ENCODE measurements at places on chromosomes 6 and 20.

- no peak for DNase-seq
Measured at GRCh38 chr6:157429248-157429647, 48.3 kb downstream of the ZDHHC14 start.

DNA sequence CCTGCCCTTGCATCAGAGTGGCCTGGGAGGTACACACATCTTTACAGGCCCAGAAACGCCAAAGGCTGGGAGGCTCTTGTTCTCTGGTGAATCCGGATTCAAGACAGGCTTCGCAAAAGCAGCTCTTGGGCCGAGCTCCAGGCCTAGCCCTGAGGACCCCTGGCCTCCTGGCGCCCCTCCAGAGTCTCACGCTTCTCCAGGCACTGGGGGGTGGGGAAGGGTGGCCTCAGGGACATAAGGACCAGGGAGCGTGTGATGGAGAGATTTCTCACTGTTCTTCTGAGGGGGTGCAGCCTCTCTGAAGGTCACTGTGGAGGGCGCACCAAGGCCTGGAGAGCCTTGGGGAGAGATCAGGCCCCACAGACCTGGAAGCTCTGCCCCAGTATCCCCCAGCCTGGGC lies 349.2 kb downstream of the ZFAND3 start:
- no peak for DNase-seq

- no peak for DNase-seq
Measured at GRCh38 chr6:3618642-3619041, 132.9 kb downstream of the PXDC1 start.

GRCh38 chr20:35263532-35264341 lies 14.2 kb downstream of the MMP24OS start:
- no peak for DNase-seq

- DNase-seq = no peak
Measured at GRCh38 chr6:40743690-40744446, 156.7 kb upstream of the LRFN2 start.

- DNase-seq = no peak
Measured at GRCh38 chr6:22008248-22008836, 288.5 kb downstream of the PRL start.

DNA sequence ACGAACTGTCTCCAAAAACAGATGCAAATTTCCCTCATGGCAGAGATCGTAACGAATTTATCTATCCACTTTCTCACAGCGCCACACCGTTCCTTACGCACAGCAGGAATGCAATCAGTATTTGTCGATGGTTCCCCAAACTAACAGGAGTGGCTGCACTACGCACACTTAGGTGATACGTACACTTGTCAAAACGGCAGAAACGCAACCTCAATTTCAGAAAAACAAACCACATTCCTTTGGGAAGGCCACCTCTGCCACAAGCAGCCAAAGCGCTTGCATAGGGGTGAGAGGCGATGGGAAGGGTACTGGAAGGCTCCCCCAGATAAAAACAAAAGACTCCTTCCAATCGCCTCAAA lies 638 bp downstream of the MDN1 start:
- no peak for DNase-seq

DNA sequence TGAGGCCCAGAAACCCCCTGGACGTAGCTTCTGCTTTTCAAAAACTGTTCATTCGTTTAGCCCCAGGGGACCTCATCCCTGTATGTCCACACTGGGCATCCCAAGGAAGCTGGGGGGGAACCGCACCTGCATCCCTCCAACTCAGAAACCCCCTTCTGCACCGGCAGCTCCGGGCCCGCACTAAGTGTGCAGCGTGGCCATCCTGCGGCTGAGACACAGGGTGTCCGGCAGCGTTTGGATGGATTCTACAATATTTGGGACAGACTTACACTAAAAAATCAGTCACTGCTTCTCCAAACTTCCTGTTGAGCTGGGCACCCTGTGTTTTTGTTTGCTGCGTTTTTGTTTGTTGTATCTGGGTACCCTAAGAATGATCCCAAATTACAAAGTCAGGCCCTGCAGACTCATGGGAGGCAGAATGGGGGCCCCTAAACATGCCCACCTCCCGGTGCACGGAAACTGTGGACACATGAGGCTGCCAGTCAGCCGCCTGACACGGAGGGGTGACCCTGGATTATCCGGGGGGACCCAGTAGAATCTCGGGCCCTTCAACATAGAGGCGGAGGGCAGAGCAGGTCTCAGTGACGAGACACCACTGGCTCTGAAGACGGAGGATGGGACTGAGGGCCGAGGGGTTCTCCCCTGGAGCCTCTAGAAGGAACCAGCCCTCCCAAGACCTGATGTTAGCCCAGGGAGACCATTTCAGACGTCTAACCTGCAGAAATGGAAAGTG lies 88.2 kb upstream of the BHLHE23 start:
- DNase-seq = no peak

- no peak for DNase-seq
Measured at GRCh38 chr6:110574817-110575216, 98.4 kb upstream of the SLC22A16 start.

- no peak for DNase-seq
Measured at GRCh38 chr6:41967312-41968287, 26.0 kb upstream of the CCND3 start.

DNA sequence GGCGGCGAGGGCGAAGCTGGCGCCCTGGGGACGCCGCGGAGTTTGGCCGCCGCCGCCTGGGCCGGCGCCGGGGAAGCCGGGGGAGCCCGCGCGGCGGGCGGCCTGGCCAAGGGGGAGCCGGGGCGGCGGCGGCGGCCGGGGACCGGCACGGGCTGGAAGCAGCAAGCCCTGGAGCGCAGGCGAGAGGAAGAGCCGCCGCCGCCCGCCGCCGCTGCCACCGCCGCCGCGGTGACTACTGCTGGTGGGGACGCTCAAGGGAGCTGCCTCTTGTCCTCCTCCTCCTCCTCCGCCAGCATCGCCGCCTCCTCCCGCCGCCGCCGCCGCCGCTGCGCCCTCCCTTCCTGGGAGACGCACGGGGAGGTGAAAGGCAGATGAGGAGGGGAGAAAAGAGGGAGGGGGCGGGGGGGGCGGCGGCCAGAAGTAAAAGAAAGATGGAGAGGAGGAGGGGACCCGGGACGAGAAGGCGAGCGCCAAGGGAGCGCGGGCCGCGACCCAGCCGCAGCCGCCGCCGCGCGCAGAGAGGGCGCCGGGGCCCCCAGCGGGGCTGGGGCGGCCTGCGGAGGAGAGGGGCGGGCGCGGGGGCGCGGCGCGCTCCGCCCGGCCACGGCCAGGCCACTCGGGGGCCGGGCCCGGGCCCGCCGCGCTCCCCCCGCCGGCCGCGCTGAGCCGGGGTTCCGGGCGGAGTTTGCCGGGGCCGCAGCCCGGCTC lies 846 bp downstream of the PDE10A start:
- DNase-seq = no peak

- DNase-seq = no peak
Measured at GRCh38 chr6:127051571-127052260, 66.8 kb upstream of the RSPO3 start.

- DNase-seq = no peak
Measured at GRCh38 chr6:47149554-47149953, 107.4 kb upstream of the ADGRF1 start.

GRCh38 chr6:141956046-141956761 lies 176.5 kb upstream of the GJE1 start:
- no peak for DNase-seq

DNA sequence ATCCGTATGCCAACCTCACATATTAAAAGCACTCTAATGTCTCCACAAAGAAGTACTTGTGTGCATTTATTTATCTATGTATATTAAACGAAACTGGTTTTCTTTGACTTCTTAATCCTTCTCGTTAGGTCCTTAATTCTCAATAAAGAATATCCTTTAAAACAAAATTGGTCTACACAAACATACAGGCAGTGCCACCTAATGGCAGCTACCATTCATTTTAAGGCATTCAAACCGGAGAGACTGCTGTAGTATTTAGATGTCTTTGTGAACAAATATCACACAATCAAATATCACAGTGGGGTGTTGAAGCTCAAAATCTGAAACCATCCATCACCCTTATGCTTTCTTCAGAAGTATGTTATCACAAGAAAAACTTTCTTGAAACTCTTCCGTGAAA lies 96.6 kb upstream of the IRAK1BP1 start:
- no peak for DNase-seq

DNA sequence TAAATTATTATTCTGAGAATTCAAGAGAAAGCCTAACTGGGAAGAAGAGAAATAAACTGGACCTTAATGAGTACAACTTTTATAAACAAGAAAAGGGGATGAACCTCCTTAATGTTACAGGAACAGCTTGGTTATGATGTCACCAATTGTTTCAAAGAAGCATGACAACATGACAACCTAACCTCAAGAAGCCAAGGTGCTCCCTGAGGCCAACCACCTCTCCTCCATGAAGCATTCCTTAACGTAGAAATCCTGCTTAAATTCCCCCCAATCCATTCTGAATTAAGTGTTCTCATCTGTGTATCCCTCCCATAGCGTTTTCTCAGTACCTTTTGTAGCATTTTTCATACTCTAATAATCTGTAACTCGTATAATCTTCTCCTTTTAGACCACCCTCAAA lies 1.7 kb downstream of the HBS1L start:
- no peak for DNase-seq

- no peak for DNase-seq
Measured at GRCh38 chr6:150301846-150302519, 66.8 kb upstream of the IYD start.

- DNase-seq = no peak
Measured at GRCh38 chr6:39998126-39998525, 63.9 kb upstream of the MOCS1 start.

DNA sequence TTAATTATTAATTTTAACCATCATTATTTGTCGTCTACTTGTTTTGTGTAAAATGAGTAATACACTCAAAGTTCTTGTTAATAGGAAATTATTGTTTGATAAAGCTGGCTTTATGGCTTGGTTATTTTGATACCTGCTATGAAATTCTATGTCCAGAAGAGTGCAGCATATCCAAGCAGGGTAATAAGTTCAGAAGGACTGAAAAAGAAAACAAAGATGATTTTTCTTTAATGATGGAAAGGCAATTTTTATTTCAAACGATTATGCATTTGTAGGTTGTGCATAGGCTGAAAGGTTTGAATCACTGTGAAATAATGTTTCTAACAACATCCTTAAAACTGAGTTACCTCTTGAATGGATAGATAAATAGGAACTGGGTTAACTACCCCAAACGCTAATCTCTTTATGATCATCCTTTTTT lies 1.4 kb upstream of the MAN1A1 start:
- DNase-seq = no peak

- no peak for DNase-seq
Measured at GRCh38 chr6:113067612-113068275, 720.6 kb downstream of the RFPL4B start.

- DNase-seq = no peak
Measured at GRCh38 chr6:156396791-156397418, 380.3 kb upstream of the ARID1B start.

DNA sequence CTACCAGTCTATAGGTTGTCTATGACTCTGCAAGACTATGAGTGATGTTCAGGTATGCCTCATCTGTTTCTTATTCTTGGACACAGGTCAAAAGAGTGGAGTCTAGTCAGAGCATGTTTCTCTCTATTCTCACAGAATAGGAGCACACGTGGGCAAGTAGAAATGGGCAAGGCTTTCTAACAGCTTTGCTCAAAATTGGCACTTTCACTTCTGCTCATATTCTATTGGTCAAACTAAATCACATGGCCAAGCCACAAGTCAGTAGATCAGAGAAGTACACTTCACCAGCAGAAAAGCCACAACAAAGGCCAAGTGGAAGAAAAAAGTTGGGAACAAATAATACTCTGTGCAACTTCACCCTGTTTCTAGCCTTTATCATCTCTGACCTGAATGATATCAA lies 354.5 kb upstream of the SYNCRIP start:
- DNase-seq = no peak

DNA sequence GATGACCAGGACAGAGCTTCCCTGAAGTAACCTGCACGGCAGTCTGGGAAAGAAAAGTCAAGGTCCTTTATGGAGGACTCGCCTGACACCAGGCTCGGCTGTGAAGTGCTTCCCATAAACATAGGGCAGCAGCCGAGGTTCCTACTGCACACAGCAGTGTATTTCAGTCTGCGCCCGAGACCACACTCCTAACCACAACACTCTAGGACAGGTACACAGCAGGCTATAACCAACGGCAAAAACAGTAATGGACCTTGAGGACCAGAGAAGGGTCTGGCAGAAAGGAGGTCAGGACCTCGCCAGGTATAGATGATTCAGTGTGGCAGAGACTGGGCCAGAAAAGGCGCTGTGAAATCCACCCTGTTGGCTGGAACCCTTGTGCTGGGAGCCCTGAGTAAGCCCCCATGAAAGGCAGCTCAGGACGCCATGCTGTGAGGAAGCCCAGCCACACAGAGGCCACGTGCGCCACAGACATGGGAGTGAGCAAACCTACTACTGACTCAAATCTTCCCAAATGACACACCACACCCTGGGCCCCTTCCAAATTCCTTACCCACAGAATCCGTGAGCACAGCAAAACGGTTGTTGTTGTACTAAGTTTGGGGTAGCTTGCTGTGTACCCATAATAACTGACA lies 129.6 kb upstream of the CST7 start:
- no peak for DNase-seq

GRCh38 chr20:10897336-10897735 lies 223.5 kb upstream of the JAG1 start:
- no peak for DNase-seq

DNA sequence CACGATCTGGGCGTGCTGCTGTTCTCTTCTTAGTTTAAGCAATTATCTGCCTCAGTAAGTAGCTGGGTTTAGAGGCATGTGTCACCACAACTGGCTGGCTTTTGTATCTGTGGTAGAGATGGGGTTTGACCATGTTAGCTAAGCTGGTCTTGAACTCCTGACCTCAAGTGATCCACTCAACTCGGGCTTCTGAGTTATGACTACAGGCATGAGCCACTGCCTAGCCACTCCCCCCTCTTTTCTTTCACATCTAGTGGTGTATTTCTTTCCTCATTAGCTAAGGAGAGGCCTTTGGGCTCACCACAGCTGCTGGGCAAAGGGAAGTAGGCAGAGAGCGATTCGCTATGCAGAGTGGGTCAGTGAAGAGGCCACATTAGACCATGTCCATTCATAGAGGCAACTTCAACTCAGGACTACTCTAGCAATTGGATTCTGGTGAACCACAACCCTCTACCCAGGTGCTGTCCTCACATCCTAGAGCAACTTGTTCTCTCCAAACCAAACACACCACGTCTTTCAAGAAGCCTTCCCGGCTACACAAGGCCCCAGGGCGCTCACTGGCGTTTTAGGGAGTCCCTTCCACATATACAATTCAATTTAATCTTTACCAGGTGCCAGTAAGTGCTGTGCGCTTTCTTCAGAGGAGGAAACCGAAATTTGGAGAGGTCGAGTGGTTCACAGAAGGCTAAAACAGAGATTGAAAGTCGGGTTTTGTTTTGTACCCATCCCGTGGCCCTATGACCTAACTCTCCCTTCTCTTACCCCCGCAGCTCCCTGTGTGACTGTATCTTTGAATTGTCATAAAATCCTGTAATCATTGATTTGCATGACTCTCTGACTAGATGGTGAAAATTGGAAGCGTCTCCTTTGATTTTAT lies 26.5 kb upstream of the GFOD1 start:
- no peak for DNase-seq

GRCh38 chr6:156164701-156165452 lies 612.3 kb upstream of the ARID1B start:
- no peak for DNase-seq

DNA sequence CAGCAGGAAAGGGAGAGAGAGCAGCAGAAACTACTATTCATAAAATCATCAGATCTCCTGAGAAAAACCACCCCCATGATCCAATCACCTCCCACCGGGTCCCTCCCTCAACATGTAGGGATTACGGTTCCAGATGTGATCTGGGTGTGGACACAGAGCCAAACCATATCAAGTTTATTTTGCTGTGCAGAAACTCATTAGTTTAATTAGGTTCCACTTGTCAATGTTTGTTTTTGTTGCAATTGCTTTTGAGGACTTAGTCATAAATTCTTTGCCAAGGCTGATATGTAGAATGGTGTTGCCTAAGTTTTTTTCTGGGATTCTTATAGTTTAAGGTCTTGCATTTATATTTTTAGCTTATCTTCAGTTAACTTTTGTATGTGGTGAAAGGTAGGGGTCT lies 422.0 kb upstream of the HS3ST5 start:
- DNase-seq = no peak
